ENCODE measurements at places on chromosomes 2 and 18.

DNA sequence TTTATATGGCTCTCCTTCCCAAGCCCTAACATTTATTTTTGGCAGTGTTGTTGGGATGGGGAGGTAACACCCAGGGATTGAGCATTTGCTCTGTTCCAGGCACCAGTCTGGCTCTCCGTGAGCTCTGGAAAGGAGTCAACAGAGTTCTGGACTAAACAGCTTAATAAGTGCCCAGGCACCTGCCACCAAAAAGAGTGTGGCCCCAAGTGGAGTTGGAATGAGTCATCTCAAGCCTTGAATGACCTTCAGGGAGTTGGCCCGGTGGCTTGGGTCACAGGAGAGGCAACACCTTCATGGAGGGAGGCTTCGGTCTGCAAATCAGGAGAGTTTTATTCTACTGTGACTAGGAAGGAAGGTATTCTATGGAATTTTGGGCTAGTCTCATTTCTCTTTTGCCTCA is 203.2 kb downstream of the DLGAP1 start:
- no peak for DNase-seq

- peak; percentile 94 for DNase-seq
Observed at GRCh38 chr2:12716032-12716281, 779 bp upstream of the TRIB2 start.

DNA sequence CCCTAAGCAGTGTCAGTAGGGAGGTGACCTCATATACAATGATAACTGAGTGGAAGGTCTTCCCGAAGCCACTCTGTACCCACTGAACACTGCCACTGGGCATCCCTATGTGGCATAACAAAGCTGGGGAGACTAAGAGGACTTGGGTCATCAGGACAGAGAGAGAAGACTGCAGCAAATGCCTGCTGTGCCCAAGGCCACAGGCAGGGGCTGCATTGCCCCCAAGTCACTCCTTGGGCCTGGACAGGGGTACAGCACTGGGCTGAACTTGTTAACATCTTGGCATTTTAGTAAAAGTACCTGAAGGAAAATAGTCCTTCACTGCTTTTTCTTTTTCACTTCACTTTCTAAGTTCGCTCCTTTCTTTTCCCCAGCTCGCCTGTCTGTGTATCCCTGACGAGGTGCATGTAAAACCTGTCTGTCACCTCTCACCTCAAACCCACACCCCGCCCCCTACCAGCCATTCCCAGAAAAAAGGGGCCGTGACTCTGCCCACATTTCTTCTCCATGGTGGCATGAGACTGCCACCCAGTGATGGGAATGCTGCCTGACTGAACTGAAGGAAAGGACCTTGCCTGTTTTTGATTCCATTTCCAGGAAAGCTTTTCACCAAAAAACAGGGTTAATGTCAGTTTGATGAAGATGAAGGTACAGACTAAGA is 62.9 kb downstream of the MTHFD2 start:
- DNase-seq, result no peak

DNA sequence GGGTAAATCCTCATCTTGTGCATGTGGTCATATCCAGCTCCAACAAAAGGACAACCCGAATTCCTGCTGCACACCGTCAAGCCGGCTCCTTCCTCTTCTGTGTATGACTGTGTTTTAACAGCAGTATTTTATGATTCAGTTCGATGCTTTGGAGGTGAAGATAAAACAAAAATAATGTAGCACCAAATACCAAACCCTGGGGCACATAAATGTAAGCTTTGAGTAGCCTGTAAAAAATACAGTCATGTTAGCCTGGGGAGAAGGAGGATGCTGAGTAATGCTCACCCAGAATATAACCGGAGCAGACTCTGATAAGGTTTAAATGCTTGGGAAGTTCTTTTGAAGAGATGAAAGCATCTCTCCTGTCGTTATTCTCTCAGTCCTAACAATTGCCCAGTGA is 225.0 kb downstream of the SUCLG1 start:
- no peak for DNase-seq

DNA sequence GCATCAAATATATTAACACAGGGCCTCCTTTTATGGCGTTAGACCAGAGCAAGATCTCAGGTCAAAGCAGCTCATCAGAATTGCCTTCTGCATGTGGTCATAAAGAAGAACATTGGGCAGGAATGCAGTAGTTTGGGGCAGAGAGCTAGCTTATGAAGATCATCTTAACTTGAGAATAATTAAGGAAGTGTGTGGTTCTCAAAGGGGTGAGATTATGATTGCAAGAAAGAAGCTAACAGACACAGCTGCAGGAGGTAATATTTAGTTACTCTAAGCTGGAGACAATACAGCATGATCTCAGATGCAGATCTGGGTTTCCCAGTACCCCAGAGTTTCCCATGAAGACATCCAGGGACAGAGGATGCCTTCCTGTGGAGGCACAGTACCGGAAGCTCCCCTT is 91.6 kb downstream of the TTC27 start:
- DNase-seq, result no peak

DNA sequence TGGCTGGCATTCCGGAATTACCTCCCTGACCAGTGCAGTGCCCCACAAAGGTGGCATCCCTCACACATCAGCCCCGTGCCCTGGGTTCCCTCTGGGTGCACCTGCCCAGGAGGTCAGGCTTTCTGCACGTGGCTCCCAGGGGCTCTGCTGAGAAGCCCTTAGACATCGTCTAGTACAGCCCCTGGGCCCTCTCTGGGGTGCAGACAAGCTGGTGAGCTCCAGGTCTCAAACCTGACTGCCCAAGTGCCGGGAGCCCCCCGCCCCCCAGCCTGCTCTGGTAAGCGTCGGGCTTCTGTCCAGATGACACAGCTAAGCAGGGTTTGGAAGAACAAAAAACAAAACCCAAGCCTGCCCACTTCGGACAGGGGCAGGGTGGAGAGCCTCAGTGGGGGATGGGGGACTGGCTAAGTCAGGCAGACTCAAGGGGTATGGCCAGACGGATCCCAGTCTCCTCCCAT is 20.2 kb downstream of the TWIST2 start:
- DNase-seq, result no peak

DNA sequence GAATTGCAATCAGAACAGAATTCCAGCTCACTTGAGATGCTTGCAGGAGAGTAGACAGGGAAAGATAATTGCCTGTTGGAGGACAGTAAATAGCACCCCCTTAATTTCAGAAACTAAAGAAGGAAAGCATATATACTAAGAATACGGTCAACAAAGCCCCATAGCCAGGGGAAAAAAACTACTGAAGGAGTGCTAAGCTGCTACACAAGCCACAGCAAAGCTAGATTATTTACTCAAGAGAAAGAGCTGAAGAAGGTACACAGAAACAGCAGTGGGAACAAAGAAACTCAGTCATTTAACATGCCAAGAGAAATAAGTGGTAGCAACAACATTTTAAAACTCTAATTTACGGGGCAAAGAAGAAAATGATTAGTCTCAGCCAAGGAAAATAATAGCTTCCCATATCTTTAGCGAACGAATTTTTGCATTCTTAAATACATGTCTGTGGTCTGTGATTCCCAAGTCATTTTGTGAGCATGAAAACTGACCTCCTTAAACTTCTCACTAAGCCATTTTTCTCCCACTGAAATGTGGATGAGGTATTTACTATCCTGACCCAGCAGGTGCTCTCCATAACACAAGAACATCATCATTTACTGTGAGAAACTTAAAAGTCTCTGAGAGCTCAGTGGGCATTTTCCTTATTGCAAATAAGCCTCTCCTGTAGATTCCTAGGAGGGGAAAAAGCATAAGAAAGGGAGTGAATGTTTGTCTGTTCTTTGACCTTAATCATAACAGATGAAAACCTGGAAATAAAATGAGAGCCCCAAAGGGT is 196.0 kb downstream of the PAX3 start:
- no peak for DNase-seq

DNA sequence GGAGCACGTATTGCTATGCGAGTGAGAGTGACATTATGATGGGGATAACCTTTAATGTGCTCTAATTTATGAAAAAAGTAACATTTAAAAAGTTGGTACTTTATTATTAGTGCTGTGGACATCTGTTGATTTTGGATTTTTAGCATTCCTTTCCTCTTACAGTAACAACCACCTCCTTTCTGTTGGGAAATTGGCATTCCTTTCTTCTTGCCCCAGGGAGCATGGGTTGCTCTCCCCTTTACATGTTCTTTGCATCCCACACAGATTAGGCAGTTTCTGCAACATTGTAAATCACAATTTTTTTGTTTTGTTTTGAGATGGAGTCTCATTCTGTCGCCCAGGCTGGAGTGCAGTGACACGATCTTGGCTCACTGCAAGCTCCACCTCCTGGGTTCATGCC is 300.2 kb downstream of the LPIN1 start:
- DNase-seq, result no peak

GRCh38 chr18:4284528-4284927 is 170.6 kb downstream of the DLGAP1 start:
- no peak for DNase-seq

GRCh38 chr2:160247296-160248035 is 47.4 kb upstream of the ITGB6 start:
- DNase-seq, result no peak

DNA sequence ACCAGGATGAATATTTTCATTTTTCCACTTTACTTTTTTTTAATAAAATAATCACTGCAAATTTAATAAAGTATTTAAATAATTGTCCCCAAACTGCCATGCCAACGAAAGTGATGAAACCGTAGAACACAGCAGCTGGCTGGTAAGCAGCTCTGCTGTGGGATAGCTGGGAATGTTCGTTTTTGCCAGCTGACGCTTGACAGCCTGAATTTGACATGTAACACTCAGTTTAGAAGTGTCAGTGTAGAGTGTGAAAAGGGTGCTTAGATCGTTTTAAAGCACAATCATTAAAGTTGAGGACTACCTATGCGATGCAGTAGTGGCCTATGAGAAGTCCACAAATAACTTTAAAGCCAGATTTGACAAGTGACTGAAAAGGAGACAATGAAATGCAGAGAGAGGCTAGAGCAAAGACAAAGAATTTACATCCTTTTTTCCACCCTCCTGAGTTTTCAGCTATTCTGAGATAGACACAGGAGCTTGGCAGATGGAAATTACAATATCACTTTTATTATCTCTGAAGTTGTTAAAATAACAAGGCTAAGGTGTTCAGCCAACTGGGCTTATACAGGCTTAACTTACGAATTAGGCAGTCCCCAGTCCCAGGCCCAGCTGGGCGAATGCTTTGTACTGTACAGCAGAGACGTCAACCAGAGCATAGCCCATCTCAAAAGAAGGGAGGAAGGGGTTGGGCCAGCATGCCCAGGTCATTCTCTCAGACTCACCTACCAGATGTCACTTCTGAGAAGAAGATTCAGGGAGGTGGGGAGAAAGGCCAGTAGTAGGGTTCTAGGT is 31.9 kb upstream of the SLC1A4 start:
- no peak for DNase-seq

GRCh38 chr2:9135822-9136558 is 70.6 kb upstream of the ASAP2 start:
- DNase-seq, result no peak

DNA sequence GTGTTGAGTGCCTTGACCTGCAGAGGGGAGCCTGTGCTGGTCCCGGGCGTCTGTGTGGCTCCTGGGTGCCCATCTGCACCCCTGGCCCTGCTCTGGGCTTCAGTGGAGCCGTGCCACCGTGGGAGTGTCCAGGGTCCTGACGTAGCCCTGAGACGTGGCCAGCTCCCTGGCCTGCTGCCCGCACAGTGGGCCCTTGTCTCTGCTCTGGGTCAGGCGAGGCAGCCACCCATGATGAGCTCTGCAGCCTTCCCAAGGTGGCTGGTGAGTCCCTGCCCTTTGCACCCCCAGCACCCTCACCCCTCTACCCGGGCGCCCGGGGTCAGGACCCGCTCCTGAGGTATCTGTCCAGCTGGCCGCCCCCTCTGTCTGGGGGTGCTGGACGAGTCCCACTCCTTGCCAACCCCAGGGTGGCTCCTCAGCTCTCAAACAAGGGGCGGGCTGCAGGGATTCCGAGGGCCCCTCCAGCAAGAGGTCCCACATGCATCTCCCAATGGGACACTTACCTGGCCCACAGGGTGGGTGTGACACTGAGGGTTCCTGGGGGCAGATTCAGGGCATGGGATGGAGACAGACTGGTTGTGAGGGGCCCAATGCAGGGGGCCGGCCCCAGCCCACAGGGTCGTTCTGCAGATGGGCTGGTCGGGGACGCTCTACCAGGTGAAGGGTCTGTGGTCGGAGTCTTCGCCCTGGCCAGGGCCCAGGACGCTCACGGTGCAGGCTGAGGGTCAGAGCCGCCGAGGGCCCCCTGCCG is 2.4 kb downstream of the NEU4 start:
- peak; percentile 56 for DNase-seq

DNA sequence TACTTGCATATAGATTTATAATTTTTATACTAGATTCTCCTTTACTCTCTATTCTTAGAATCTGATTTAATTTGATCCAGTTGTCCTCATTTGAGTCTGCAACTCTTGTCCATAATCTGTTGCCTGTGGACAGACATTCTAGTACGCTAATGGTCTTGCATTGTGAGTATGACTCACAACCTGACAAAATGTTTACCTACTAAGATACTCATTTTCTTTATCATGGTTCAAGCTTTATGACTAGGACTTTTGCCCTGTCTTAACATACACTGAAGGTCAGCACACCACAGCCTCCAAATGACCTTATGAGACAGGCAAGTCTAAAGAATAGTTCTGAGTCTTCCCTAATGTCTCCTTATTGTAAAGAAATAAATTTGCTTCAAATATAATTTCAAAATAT is 142.3 kb upstream of the CDH7 start:
- no peak for DNase-seq

GRCh38 chr2:145543155-145543554 is 1023.2 kb upstream of the ZEB2 start:
- no peak for DNase-seq

- no peak for DNase-seq
Observed at GRCh38 chr2:231785413-231785812, 832 bp upstream of the COPS7B start.

DNA sequence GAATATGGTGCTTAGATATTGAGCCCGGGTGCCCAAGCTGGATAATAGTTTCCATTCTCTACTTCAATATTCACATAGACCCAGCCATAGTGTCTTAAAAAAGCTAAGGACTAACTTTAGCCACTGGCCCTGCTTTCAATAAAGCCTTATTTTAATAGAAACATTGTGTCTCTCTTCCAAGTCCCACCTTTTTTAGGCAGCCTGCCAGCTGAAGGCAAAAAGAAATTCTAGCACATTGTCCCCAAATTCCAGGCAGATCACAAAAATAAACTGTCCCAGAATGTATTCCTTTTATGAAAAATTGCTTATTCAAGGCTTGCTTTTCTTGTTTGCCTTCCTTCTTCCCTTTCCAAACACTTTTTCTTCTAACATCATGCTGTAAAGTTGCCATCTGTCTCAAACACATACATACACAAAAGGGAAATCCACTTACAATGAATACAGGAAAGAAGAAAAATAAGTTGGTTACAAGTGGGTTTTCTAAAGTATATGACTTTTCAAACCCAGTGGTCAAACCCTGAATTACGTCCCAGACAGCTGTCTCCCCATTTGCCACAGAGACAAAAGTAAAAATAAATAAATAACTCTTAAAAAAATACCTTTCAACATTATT is 778.5 kb downstream of the BCL11A start:
- DNase-seq, result no peak

DNA sequence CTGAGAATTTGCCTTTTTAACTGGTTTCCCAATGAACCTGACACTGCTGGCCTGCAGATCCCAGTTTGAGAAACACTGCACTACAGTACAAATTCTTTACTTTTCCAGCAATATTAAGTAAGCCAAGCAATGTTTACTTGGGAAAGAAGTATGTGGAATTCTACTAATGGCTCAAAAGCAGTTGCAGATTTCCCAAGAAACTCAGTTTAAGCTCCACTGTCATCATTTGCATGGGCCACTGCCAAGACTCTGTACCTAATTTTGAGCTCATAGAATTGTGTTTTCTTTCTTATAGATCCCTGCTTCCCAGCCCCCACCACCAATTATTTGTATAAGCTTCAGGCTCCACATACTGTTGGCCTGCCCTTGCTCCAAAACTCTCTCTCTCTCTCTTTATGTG is 676.1 kb downstream of the RNF144A start:
- no peak for DNase-seq

All from activated CD4-positive, alpha-beta T cell treated with anti-CD3 and anti-CD28 coated beads, Interleukin-2, amount 10 ng/mL, durations not matched to agents 24 days and 14 days (primary cell).